H9 (cell line): ENCODE measurements at places on chromosomes 6 and 20. TPM values are rescaled to one million over a fixed set of nuclear protein-coding genes. Genes with fewer than 3 reads are reported as not detected.

The TCF21 gene
- total RNA-seq: not detected in 2 replicates

The TRIM31 gene
- not detected in 2 replicates for total RNA-seq

The FRK gene
- 0.09 and 0.15 TPM in 2 replicates for total RNA-seq

The ATAT1 gene
- 19.6 and 20.1 TPM in 2 replicates for total RNA-seq

The ERVFRD-1 gene
- not detected in 2 replicates for total RNA-seq

The SIRPG gene
- total RNA-seq: not detected in 2 replicates

The CRISP3 gene
- total RNA-seq: not detected in 2 replicates

The WFDC12 gene
- not detected in 2 replicates for total RNA-seq

The ALDH5A1 gene
- total RNA-seq: 5.2 and 5.4 TPM in 2 replicates

The MARCKS gene
- 164 and 165 TPM in 2 replicates for total RNA-seq

The POM121L2 gene
- not detected in 2 replicates for total RNA-seq

The KCNK16 gene
- not detected in 2 replicates for total RNA-seq

The BMP2 gene
- 6.5 and 6.6 TPM in 2 replicates for total RNA-seq

The CST1 gene
- total RNA-seq: 1.7 and 1.9 TPM in 2 replicates

The CRIP3 gene
- 15.3 and 16.9 TPM in 2 replicates for total RNA-seq

The CALHM4 gene
- not detected in 2 replicates for total RNA-seq

The ADAM33 gene
- 4.0 and 4.4 TPM in 2 replicates for total RNA-seq

The MROH8 gene
- 0.79 and 0.90 TPM in 2 replicates for total RNA-seq

The RHAG gene
- not detected in 2 replicates for total RNA-seq

The CRYBG1 gene
- total RNA-seq: 5.6 and 5.7 TPM in 2 replicates

DNA sequence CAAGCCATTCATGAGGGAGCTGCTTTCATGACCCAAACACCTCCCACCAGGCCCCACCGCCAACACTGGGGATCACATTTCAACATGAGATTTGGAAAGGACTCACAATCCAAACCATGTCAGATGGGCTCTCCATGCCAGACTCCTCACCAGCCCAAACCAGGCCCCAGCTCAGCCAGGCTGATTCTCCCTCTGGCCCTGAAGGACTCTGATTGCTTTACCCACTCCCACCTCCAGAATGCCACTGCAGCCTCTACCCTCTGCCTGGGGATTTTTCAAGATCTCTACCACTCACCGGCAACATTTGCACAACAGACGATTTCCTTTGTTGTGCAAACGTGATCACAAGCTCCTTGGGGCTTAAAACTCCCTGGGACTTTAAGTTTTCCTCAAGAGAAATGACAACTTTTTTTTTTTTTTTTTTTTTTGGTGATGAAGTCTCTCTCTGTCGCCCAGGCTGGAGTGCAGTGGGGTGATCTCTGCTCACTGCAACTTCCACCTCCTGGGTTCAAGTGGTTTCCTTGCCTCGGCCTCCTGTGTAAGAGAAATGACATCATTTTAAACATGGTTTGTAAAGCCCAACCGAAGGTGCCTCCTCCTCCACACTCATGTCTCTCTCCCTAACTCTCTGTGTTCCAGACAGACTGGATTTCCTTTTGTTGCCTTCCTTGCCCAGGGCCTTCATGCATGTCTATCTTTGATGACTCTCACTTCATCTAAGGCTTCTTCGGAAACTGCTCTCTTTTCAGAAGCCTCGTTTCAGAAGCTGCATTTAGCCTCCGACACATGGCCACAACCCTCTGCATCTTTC, 147.0 kb downstream of the CDH26 start:
- peak; percentile 76 for DNase-seq

DNA sequence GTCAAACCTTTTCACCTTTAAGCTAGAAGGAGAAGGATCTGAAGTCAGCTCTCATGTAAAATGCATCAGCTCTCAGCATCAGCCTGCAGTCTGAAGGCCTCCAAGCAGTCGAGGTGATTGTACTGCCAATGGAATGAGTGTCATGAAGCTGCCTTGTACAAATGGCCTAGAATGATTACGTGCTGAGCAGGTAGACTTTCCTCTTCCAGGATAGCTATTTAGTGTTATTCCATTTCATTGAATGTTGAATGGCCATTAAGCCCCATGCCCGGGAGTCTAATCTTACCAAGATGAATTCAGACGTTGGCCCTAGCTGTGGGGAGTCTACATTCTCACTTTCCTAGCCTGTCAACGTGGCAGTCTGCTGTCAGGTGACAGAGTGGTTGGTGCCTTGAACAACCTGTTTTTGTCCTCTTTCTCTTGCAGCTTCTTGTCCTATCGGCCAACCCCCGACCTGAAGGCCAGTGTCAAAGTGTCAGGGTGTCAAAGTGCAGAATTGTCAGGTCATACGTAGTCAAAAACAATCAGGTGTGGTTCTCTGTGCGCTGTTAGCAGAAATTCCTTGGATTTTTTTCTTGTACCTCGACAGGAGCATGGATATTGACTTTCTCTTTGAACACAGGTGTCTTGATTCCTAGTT, 95.2 kb upstream of the TIAM2 start:
- no peak for DNase-seq

DNA sequence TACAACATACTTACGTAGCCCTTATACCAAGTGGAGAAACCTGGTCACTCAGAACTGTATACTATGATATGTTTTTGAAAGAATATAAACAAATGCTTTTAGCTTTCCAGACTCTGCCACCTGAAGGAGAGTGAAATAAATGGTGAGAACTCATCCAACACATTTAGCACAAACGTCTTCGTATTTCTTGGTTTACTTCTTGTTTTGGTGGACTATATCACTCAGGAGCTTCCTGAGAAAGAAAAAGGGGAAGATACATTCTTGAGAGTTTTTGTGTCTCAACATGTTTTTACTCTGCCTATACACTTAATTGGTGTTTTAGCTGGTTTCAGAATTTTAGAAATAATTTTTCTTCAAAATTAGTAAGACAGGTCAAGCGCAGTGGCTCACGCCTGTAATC, 19.4 kb upstream of the CTAGE9 start:
- DNase-seq: no peak

DNA sequence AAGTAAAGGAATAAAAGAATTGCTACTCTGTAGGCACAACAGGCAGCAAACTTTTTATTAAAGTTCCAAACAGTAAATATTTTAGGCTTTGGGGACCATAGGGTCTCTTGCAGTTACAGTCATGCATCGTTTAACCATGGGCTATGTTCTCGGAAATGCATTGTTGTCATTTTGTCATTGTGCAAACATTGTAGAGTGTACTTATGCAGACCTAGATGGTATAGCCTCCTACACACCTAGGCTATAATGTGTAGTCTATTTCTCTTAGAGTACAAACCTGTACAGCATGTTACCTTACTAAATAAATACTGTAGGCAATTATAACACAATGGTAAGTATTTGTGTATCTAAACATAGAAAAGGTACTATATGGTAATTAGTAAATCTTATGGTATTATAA, 54.7 kb downstream of the CDS2 start:
- no peak for DNase-seq

DNA sequence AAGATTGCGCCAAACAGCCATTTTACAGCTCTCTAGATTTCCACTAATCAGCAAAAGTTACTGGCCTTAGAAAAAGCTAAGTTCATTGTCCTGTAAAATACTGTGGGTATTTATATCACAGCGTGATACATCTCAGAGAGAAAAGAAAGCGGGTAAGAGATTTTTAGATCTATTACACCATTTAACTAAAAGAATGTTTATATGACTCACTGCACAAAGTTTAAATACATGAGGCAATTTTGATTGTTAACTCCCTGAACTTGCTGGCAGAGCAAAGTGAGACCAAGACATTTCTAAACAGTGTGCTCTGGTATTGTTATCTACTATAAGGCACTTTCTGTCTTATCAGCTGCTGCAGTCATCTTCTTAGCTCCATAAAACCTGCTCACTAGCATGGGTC, 314.3 kb downstream of the EPHA7 start:
- DNase-seq: no peak

- no peak for DNase-seq
These were observed 142.1 kb upstream of the CST7 start for GRCh38 chr20:24806705-24807676.

- no peak for DNase-seq
These were observed 19.8 kb downstream of the PDE7B start for GRCh38 chr6:135871296-135871695.

GRCh38 chr6:25582101-25582500, 69.9 kb upstream of the SCGN start:
- no peak for DNase-seq

DNA sequence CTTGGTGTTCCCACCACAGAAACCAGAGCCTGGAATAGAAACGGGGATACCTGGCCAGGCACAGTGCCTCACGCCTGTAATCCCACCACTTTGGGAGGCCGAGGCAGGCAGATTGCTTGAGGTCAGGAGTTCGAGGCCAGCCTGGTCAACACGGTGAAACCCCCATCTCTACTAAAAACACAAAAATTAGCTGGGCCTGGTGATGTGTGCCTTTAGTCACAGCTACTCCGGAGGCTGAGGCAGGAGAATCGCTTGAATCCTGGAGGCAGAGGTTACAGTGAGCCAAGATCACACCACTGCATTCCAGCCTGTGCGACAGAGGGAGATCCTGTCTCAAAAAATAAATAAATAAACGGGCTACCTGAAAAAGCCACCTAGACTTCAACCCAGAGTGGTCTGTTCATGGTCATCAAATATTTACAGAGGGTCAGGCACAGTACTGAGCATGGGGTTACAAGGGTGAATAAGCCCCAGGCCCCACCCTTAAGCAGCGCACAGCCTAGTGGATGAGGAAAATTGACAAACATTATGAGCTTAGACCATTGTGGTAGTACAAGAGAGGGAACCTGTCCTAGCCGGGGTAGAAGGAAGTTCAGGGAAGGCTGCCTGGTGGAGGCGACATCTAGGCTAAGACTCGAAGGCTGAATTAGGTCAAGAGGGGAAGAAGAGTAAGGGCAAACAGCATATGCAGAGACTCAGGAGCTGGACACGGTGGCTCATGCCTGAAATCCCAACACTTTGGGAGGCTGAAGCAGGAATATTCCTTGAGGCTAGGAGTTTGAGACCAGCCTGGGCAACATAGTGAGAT, 7.2 kb upstream of the PCIF1 start:
- DNase-seq: no peak

GRCh38 chr6:84460491-84460890, 233.0 kb upstream of the CEP162 start:
- no peak for DNase-seq

- no peak for DNase-seq
These were observed 101.8 kb upstream of the SIM1 start for GRCh38 chr6:100566563-100566962.

DNA sequence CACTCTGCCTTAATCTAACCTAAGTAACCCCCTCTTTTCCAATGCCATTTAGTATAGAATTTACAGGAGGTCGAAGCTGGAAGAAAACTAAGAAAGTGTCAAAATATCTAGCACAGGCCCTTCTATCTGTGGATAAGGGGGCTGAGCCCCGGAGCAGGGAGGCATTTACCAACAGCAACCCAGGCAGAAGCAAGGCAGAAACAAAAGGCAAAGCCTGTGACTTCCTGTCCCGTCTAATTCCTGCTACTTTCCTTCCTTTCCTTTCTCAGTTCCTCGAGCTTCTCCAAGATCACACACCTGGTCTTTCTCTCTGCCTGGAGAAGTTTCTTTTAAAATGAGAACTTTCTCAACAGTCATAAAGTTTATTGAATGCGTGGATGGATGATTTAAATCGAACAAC, 146.0 kb downstream of the FOXA2 start:
- no peak for DNase-seq

GRCh38 chr6:28867086-28867409, 56.7 kb downstream of the TRIM27 start:
- no peak for DNase-seq

GRCh38 chr6:169894377-169894960, 143.0 kb downstream of the ERMARD start:
- DNase-seq: no peak

GRCh38 chr6:3233321-3233720, 5.9 kb upstream of the TUBB2B start:
- no peak for DNase-seq

GRCh38 chr20:309841-310644, 12.7 kb downstream of the ZCCHC3 start:
- DNase-seq: peak; percentile 100

- DNase-seq: no peak
These were observed 5.8 kb downstream of the VAPB start for GRCh38 chr20:58394801-58395200.

- no peak for DNase-seq
These were observed 77.4 kb upstream of the F13A1 start for GRCh38 chr6:6397842-6398241.

DNA sequence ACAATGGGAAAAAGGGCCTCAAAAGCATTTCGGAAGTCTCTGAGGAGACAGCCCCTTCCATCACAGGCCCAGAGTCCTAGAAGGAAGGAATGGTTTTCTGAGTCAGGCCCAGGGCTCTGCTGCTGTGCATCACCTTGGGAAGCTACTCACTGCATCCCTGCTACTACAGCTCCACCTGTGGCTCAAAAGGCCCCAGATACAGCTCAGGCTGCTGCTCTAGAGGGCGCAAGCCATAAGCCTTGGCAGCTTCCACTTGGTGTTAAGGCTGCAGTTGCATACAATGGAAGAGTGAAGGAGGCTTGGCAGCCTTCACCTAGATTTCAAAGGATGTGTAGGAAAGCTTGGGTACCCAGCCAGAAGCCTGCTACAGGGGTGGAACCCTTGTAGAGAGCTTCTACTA, 54.8 kb downstream of the MEI4 start:
- DNase-seq: peak; percentile 50
